ENCODE measurements at places on chromosomes 6 and 20.

- no peak for DNase-seq
- H3K4me1 ChIP-seq = peaks cover 2% of the 10 kb centered on the region
- H3K4me3 ChIP-seq = no peak overlapping the region
- H3K27ac ChIP-seq = no peak overlapping the region
Measured at GRCh38 chr6:20574355-20574754, 40.1 kb downstream of the CDKAL1 start.

DNA sequence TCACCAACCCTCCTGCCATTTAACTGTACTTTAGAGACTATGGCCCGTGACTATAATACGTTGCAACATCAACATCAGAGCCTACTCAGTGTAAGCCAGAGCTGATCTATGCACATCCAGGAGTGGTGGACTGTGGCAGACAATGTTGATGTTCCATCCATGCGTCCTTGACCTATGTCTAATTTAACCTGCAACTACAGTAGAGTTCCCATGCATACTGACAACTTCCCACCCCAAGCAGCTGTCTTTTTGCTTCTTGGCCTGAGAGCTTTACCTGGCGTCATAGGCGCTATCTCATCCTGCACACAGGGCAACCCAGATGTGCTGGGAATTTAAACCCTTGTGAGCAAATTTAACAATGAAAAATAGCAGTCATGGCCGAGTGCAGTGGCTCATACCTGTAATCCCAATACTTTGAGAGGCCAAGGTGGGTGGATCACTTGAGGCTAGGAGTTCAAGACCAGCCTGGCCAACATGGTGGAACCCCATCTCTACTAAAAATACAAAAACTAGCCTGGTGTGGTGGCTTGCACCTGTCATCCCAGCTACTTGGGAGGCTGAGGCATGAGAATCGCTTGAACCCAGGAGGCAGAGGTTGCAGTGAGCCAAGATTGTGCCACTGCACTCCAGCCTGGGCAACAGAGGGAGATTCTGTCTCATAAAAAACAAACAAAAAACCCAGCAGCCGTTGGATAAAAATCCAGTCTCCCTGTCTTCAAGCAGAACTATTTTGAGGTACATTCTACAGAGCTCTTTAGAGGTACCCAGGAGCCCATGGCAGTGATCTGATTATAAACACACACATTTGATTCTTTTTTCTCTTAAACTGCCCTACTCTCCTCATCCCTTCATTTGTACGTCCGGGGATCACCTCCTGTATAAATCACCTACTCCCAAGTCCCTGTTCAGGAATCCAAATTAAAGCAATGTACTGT is 22.0 kb downstream of the PERP start:
- no peaks in the 10 kb centered on the region for H3K36me3 ChIP-seq
- no peak for DNase-seq
- H3K27ac ChIP-seq = no peak overlapping the region

GRCh38 chr6:152236370-152237097 is 400.6 kb downstream of the SYNE1 start:
- peaks cover 9% of the 10 kb centered on the region for H3K4me1 ChIP-seq
- H3K27me3 ChIP-seq = no peaks in the 10 kb centered on the region
- DNase-seq = no peak
- H3K36me3 ChIP-seq = no peaks in the 10 kb centered on the region
- H3K4me3 ChIP-seq = no peak overlapping the region

DNA sequence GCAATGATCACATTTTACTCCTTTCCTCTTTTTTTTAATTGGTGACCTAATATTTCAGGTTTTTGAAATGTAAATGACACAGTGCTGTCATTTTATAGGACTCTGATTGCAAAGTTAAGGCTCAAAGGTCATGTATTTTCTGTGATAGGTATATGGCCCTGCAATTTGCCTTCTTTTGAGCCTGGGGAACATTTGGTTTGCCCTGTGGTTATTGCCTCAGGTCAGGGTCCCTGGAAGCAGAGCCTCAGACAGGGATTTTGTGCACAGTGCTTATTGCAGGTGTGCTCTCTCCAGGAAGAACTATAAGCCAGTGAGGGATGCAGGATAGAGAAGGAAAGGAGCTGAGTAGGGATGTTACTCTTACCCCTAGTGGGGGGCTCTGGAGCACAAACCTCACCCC is 229.3 kb upstream of the ECI2 start:
- no peak overlapping the region for H3K4me3 ChIP-seq
- H3K4me1 ChIP-seq = no peaks in the 10 kb centered on the region
- no peak for DNase-seq
- H3K27ac ChIP-seq = no peak overlapping the region
- H3K27me3 ChIP-seq = no peaks in the 10 kb centered on the region
- H3K36me3 ChIP-seq = no peaks in the 10 kb centered on the region

- no peak overlapping the region for H3K4me3 ChIP-seq
- DNase-seq = no peak
- H3K27ac ChIP-seq = no peak overlapping the region
- H3K4me1 ChIP-seq = no peaks in the 10 kb centered on the region
- H3K27me3 ChIP-seq = no peaks in the 10 kb centered on the region
Measured at GRCh38 chr6:119669221-119669620, 319.7 kb upstream of the MAN1A1 start.

DNA sequence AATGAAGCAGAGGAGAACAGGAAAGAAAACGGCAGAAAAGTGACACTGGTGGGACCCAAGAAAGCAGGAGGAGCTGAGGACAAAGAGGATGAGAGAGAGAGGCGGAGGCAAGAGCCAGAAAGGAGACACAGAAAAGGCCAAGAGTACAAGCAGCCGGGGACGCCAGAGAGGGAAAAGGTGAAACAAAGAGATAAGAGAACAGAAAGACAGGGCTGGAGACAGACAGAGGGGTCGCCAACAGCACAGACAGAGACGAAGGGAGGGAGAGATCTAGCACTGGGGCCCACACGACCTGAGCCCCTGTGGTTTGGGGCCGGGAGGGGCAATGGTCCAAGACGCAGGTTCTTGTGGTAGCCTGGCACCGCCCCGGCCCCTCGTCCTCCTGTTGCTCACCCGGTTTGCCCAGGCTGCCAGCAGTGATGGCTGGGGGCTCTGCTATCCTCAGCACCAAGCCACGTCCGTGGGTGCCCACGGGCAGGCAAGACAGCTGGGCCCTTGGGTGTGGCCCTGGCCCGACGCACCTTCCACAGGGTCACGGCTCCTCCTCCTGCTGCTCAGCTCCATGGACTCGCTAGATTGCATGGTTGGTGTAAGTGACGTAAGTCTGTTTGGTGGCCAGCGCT is 123.5 kb downstream of the GRM4 start:
- no peaks in the 10 kb centered on the region for H3K4me1 ChIP-seq
- no peak overlapping the region for H3K27ac ChIP-seq
- H3K36me3 ChIP-seq = no peaks in the 10 kb centered on the region
- DNase-seq = no peak
- no peak overlapping the region for H3K4me3 ChIP-seq
- no peaks in the 10 kb centered on the region for H3K27me3 ChIP-seq

Measured in ovary (tissue), 10 donors.